ENCODE measurements at places on chromosomes 3 and 15. TPM values are rescaled to one million over a fixed set of nuclear protein-coding genes. Genes with fewer than 3 reads are reported as not detected.
A peak's percentile ranks its signal among the peaks of the same experiment; 100 is the strongest.

GOLGA8R gene
- total RNA-seq, result 1.4 TPM

TJP1 gene
- total RNA-seq, result 159 TPM

GRCh38 chr15:67715170-67715569 lies 110.1 kb upstream of the SKOR1 start:
- DNase-seq, result no peak

ICE2 gene
- 64.1 TPM for total RNA-seq

DNA sequence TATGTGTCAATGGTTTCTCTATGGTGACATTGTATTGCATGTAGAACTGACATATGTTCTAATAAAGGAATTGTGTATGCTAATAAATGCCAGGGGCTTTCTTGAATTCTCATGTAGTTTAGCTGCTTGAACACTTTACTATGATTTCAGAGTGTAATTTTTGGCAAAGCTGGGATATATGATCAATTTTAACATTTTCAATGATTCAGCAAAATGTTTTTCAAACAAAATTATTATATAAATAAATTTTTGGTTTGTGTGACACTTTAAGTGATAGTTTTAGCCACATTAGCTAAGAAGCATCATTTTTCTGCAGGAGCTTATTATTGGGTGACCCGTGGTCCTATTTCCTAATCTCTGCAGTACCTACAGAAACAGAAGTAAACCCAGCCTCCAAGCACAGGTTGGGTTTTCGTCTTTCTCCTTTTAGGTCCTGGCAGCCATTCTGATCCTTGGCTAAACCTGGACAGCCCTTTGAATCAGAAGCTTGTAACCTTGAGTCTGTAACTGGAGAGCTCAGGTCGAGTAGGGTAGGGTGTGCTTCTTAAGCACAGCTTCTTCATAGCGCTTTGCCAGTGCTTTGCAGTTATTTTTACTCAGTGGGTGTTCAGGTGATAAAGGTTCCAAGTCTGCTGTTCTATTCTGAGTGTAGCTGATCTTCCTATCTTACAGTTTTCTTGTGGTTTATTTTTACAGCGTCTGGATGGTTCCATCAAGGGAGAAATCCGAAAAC lies 74.2 kb downstream of the CHD2 start:
- no peak for DNase-seq

- DNase-seq, result no peak
Observed at GRCh38 chr3:99500485-99500884, 137.9 kb upstream of the COL8A1 start.

DNA sequence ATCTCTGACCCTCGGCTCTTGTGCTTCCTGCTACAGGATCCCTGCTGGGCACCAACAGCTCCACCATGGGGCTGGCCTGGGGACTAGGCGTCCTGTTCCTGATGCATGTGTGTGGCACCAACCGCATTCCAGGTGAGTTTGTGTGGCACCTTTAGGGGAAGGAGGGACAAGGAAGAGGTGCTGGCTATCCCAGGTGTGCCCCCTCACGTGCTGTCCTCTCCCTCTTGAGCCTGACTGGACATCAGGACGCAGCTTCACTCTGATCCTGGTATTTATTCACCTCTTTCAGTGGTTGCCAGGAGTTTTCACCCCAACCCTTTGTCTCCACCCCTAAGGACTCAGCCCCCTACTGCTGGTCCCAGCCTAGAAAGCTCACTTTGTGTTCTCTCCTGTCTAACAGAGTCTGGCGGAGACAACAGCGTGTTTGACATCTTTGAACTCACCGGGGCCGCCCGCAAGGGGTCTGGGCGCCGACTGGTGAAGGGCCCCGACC lies 960 bp downstream of the THBS1 start:
- peak; percentile 72 for DNase-seq

DNA sequence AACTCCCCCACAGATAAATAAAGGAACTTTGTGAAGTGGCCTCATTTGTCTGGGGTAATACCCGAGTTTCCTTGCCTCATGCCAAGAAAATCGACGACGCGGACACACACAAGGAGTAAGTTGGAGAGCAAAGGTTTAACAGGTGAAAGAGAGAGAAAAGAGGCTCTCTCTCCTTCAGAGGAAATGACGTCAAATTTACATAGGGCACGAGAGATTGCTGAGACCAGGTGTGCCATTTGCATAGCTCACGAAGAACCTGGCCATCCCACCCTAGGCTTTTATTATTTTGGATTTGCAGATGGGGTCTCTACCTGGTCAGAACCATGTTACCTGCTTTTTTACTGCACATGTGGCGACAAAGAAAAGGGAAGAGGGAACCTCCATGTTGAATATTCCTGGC lies 49.3 kb upstream of the IGF2BP2 start:
- no peak for DNase-seq

- no peak for DNase-seq
Observed at GRCh38 chr3:4515916-4516579, 22.9 kb downstream of the ITPR1 start.

GPR15 gene
- total RNA-seq, result not detected

DNA sequence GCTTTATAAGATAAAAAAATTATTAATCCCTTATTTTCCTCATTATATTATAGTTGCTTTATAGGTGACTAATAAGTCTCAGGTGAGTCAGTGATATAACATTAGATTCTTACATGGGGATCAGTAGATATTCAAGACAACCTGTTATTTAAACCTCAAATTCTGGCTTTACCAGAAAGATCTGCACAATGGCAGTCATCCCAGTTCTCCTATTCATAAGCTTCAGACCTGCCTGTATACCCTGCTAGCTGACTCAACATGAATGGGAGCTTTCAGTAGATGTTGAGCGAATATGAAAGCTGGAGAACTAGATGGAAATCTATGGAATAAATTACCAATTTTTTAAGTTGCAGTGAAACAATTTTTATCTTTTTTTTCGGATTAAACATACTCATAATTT lies 20.5 kb upstream of the CCDC54 start:
- no peak for DNase-seq

DNA sequence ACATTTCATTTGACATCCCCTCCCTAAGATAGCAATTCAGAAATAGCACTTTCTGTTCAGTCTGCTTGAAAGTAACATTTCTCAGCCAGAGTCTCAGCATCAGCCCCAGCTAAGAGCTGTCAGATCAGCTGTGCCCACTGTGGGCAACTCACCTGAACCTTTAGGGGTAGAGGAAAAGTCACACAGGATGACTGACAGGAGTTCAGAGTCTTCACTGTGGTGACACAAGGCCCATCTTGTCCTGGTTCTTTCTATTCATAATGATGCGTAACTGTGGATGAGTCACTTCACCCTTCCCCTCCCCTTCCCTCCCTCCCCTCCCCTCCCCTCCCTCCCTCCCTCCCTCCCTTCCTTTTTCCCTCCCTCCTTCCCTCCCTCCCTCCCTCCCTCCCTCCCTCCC lies 96.1 kb upstream of the RASGRP1 start:
- no peak for DNase-seq

GRCh38 chr3:56800130-56800831 lies 1.5 kb downstream of the ARHGEF3 start:
- DNase-seq, result no peak

SLC7A14 gene
- total RNA-seq, result not detected

FRMD4B gene
- total RNA-seq, result 10.2 TPM

- no peak for DNase-seq
Observed at GRCh38 chr3:46098319-46098761, 71.1 kb upstream of the XCR1 start.

GRCh38 chr15:66163553-66163952 lies 90.0 kb downstream of the MEGF11 start:
- DNase-seq, result no peak

GRAMD1C gene
- total RNA-seq, result 14.7 TPM

DNA sequence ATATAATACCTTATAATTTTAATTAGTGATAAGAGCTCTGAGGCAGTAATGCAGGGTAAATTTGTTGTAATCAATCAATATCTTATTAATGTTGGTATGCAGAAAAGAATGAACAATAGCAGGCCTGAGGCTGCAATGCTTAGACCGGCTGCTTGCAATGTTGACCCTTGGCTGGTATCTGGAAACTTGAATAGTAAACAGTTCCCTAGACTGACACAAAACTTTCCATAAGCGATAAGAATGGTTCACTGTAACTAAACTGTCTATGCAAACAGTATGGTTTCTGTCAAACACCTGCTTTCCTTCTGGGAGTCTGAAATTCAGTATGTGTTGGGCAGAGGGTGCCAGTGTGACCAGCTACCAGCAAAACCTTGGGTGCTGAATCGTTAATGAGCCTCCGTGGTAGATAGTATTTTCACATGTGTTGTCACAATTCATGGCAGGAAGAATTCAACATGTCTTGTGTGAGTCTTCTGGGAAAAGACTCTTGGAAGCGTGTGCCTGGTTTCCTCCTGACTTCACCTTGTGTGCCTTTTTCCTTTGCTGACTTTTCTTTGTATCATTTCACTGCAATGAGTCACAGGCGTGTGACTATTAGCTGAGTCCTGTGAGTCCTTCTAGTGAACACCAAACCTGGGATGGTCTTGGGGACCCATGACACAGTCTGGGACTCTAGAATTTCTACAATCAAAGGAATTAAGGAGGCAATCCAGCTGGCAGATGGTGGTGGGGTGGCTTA lies 30.7 kb upstream of the CLRN1 start:
- no peak for DNase-seq

DNA sequence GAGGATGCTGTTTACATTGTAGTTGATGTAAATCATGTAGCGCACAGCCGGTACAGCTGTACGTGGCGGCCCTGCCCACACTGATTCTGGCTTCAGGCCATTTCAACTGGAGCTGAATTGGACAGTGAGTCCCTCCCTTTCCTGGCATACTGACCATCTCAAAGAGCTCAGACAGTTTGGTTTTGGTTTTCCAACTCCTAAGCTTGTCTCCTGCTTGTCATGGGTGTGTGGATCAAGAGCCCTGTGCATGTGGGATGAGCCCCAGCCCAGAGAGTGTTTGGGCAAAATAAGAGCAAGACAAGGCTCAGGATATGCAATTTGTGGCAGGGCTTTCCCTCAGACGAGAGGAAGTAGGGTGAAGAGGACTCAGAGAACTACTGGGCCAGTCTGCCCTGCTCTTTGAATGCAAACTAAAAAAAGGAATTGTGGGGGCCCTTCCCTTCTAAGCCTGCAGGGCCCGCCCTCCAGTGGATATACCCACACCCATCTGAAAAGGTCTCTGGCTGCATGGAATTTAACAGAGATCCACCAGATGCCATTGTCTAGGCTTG lies 13.3 kb downstream of the ITGA11 start:
- peak; percentile 21 for DNase-seq

DNA sequence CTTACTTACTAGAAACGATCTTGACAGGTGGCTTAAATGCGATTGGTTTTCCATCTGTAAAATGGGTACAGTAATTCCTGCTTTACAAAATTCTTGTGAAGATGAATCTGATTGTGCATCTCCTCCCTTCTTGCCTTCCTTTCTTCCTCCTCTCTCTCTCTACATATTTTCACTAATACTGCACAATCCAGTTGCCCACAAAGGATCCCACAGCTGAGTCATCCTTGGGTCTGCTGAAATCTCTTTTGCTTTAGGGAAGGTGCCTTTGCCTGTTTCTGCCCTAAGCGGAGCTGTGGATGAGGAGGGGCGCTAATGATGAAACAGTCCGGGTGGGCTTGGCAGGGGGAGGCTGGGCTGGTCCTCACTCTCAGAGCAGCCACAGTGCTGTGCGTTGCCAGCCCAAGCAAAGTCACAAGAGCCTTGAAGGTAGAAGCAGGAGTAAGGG lies 46.1 kb downstream of the AMOTL2 start:
- DNase-seq, result peak; percentile 91

- DNase-seq, result no peak
Observed at GRCh38 chr3:19527746-19528145, 379.4 kb downstream of the KCNH8 start.

DNA sequence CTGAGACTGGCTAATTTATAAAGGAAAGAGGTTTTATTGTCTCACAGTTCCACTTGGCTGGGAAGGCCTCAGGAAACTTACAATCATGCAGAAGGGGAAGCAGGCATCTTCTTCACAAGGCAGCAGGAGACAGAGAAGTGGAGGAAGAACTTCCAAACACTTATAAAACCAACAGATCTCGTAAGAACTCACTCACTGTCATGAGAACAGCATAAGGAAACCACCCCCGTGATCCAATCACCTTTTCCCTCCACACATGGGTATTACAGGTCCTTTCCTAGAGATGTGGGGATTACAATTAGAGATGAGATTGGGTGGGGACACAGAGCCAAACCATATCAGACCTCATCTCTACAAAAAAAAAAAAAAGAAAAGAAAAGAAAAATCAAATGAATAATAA lies 25.7 kb downstream of the CGGBP1 start:
- no peak for DNase-seq

ISL2 gene
- total RNA-seq, result 0.24 TPM

Data from PC-9 (cell line).